Hematopoietic multipotent progenitor cell treated with erythropoietin and hydrocortisone succinate and interleukin-3 and kit ligand, for 6 days (in vitro differentiated cells): ENCODE measurements at places on chromosomes 7 and 10.

DNA sequence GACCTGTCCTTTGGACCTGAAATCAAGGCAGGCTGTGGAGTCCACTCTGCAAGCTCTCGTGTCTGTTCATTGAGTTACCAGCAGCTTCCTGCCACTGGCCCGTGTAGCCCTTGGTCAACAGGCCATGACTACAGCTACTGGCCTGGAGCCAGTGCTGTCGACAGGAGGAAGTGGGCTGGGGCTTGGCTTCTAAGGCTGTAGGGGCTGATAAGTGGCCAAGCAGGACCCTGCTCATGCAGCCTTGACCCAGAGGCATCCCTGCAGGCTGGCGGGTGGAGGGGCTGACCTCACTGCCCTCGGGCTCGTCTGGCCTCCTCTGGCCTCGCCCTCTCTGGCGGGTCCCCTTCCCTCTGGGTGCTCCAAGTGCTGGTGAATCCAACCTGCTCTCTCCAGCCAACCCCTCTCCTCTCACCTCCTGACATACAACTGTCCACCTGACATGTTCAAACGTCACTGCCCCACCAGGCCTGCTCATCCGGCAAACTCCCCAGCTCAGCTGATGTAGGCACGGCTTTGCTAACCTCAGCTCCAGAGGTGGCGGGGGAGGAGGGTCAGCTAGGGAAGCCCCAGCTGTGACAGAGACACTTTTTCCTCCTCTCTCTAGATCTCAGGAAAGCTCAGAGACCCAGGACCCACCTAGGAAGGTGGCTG lies 188.6 kb upstream of the LYZL2 start:
- peak; percentile 83 for DNase-seq

DNA sequence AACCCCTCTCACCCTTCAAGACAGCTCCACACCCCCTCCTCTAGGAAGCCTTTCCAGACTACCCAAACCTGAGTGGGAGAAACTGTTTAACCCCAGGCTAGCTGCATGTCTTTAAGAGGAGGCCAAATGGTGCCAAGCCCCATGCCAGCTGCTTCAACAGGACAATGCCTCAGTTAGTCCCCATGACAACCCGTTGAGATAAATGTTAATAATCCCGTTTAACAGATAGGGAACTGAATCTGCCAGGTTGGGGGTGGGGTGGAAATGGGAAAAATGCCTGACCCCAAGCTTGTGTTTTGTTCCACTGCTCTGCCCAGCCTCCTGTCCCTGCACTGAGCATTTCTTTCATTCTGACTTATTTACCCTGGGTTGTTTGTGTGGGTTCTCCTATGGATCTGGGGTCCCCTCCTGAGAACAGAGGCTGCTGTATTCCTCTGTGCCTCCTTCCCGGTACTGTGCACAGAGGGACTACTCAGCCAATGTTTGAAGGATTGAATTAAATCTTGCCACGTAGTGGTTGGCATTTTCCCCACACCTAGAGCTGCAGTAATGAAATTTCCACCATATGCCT lies 452.6 kb upstream of the ZMIZ1 start:
- DNase-seq: no peak

GRCh38 chr7:29369909-29370488 lies 175.4 kb downstream of the CHN2 start:
- no peak for DNase-seq

GRCh38 chr10:110735620-110736027 lies 91.5 kb downstream of the RBM20 start:
- DNase-seq: no peak

DNA sequence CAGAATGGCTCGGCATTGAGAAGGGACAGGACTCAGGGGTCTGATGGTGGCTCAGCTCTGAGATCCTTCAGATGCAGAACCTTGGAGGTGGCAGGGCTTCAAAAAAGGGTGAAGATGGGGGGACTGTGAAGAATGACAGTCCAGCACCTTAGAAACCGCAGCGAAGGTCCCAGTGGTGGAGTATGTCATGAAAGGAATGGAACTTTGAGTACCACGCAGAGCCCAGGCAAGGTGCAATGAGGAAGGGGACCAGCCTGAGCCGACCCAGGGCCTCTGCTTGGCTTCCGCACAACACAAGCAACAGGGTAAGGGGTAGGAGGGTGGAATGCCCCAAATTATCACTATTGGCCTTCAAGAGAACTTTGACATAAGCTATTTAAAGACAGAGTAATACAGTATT lies 8.2 kb upstream of the GPAM start:
- no peak for DNase-seq

DNA sequence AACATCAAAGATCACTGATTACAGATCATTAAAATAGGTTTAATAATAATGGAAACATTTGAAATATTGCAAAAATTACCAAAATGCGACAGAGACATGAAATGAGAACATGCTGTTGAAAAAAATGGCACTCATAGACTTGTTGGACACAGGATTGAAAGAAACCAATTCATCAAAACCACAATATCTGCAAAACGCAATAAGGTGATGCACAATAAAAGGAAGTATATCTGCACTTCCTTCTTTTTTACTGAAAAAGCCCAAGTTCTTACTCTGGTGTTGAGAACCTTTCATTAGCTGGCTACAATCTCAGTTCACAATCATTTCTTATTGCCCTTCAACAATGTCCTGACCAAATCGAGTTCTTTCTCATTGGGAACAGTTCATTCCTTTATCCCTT lies 28.7 kb downstream of the TMEM106B start:
- DNase-seq: peak; percentile 5

GRCh38 chr7:39617005-39617404 lies 6.4 kb upstream of the RALA start:
- no peak for DNase-seq

GRCh38 chr7:8418629-8419245 lies 14.7 kb upstream of the NXPH1 start:
- peak; percentile 88 for DNase-seq

DNA sequence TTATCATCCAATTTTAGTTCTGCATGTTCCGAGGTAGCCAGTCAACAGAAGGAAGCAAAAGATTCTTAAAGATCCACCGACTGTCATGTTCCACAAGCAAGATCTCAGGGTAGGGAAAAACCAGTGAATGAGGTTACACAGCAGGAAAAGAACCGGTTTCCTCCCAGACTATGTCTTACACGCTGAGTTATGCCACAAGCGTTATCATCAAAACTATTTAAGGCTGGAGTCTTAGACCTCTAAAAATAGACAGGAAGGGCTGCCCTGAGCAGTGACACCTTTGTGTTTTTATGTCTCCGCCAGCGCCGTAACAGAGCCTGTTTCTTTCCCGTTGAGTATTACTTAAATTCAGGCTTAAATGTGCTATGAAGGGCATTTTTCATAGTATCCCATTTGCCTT lies 48.3 kb downstream of the PROSER2 start:
- peak; percentile 39 for DNase-seq

DNA sequence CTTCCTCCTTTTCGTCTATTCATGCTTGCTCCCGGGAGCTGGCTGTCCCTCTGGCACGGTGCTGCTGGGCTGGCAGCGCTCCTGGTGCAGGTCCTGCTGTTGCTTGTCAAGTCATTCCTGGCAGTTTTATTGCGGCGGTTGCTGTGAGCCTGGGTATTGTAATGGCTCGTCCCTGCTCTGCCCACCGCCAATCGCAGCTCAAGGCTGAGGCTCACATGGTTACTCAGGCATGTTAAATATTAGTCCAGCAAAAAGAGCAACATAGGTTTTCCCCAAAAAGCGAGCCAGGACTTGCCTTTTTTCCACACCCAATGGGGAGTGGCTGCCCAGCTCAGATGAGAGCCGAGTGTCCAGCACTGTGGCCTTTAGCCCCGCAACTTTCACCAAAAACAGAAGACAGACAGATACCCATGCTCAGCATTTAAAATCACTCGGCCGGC lies 492.9 kb upstream of the FOXK1 start:
- DNase-seq: no peak

DNA sequence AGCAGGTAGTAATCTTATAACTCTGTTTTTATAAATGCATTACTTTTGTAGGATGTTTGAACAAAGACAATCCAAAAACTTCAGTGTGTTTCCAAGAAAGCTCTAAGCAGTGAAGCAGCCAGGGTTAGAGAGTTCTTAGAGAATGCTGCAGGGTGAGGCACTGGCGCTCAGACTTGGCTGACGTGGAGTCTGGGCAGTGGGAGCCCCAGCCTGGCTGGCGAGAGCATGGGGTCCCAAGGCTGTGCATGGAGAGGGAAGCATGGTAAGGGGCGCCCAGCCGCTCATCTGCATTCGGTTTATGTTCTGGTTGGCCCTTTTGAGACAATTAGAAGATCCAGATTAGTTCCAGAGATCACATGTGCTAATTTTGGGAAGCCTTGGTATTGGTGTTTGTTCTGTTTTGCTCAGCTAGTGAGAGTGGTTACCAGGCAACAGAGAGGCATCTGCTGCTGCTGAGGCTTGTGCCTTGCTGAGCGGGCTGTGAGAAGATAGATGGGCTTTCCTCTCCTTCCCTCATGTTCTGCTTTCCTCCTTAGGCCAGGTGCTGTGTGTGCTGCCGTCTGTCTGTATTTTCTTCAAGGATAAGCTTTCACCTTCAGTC lies 10.3 kb downstream of the SUN1 start:
- DNase-seq: no peak

GRCh38 chr10:17859492-17860156 lies 50.5 kb downstream of the MRC1 start:
- no peak for DNase-seq

DNA sequence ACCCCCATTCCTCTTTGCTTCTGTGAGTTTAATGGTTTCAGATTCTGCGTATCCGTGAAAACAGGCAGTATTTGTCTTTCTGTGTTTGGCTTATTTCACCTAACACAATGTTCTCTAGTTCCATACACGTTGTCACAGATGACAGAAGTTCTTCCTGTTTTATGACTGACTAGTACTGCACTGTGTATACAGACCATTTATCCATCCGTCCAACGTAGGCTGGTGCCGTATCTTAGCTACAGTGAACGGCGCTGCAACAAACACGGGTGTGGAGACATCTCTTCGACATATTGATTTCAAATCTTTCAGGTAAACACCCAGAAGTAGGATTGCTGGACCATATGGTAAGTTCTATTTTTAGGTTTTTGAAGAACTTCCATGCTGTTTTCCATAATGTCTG lies 181.7 kb downstream of the PARD3 start:
- DNase-seq: no peak

DNA sequence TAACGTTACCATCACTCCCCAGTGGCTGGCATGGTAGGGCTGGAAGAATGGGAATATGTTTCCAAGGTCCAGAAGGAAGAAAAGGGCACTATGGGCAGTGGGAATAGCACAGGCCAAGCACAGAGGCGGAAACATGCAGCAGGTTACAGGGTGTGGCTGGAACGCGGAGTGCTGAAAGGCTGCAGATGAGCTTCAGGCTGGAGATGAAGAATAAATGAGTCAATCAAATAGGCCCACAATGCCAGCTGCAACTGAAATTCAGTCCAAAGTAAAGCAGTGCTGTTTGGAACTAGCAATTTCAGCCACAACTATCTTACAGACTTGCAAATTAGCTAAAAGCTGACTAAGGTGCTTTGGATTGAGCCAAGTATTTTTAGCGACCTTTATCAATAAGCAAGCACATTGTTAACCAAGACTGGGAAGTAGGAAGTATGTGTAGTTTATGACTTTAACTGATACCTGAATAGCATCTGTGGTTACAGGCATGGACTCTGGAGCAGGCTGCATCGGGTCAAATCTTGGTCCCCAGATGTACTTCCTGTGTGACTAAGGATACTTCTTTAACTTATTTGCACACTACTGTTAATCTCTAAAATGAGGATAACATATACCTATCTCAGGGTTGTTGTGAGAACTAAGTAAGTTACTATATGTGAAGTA lies 77.5 kb upstream of the CTTNBP2 start:
- peak; percentile 75 for DNase-seq

- DNase-seq: no peak
Observed at GRCh38 chr7:84040355-84040754, 154.2 kb downstream of the SEMA3A start.

- no peak for DNase-seq
Observed at GRCh38 chr10:26690731-26691475, 6.6 kb upstream of the PDSS1 start.

DNA sequence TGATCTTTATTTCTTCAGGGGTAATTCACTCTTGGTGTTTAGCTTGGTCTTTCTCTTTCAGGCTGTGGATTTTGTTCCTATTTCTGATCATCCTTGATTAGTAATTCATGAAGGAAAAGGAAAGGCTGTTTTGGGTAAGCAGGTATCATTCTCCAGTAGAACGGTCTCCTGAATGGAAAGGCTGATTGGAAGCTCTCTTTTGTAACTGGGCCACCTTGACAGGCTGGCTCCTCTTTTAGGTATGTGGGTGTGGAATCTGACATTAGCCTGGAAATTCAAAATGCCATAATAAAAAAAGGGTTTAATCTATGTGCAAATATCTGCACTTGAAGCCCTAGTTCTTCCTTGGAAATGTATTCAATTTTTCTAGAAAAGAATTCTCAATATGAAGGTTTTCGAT lies 18.9 kb downstream of the TAS2R39 start:
- DNase-seq: no peak
